ENCODE measurements at places on chromosomes 12 and 14.

GRCh38 chr14:76727384-76727783 lies 33.9 kb upstream of the VASH1 start:
- no peak for DNase-seq

DNA sequence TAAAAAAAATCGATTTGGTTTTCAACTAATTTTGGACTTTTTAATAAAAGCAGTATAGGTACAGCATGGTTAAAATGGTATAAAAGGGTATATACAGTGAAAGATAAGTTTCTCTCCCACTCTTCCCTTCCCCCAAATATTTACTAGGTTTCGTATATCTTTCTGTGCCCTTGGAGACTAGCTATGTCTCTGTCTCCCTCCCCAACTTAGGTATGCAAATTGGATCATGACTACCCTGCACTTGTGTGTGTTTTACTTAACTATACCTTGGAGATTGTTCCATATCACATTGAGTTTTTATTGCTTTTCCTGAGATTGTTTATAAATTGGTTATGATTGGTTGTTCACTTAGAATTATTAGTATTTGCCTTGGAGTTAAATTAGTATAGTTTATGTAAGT lies 19.4 kb downstream of the AEBP2 start:
- DNase-seq, result no peak

GRCh38 chr14:104158827-104159798 lies 20.7 kb downstream of the KIF26A start:
- DNase-seq, result peak; percentile 89

GRCh38 chr12:14960548-14961465 lies 594 bp downstream of the ARHGDIB start:
- no peak for DNase-seq

DNA sequence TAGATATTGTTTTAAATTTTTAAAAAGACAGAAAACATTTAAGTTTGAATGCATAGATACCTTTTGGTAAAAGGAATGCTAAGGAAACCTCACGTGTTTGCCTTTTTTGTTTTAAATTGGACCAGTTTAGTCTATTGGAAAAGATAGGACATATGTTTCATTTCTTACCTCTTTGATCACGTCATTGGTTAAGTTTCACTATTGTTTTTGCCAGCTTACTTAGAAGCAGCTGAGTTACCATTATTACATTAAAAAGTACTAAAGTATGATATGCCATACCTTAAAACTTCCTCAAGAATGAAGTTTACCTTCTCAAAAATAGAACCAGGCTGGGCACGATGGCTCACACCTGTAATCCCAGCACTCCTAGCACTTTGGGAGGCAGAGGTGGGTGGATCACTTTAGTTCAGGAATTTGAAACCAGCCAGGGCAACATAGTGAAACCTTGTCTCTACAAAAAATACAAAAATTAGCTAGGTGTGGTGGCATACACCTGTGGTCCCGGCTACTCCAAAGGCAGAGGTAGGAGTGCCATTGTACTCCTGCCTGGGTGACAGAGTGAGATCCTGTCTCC lies 54.4 kb downstream of the SRGAP1 start:
- no peak for DNase-seq

DNA sequence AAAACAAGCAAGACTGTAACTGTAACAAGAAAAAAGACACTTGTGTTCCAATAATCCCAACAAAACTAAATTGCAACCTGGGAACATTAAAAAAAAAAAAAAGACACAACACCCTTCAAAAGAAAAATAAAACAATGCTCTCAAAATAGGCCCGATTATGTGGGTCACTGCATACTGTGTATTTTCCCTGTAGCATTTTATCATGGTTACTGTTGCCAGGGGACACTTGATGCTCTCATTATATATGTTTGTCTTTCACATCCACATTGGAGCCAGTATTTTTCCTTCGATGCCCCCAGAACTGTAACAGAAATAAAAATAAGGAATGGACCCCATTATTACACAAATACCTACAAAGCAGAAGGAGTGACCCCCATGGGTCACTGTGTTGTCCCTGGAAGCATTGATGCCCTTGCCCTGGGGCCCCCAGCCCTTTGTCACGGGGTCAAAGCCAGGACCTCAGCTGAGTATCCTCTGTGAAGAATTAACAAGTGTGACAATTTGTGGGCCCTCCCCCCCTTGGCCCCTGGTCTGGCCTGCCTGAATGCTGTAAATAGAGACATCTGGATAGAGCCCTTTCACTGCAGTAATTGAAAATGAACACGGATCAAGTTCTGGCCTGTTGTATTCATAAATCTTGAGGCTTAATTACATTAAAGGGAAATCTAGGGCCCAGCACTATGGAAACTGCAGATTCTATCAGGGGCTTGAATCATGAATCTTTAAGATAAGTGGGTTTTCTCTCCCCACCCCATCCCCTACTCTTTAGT lies 72.8 kb downstream of the C12orf42 start:
- DNase-seq, result peak; percentile 23

DNA sequence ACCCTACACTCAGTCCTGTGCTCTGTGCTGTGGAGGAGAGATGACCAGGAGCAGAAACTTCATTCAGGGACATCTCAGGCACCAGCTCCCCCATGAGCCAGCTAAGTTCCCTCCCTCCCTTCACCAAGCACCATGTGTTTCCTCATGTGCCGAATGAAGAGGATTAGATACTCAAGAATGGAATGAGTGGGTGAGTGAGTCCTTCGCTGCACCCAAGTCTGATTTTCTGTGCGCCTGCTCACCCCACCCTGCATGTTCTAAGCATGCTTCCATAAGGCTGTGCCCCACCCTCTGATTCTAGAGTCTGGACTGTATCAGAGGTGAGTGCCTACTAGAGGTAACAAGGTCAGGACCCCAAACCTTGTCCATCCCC lies 12.1 kb downstream of the SERPINA5 start:
- no peak for DNase-seq

- DNase-seq, result no peak
Measured at GRCh38 chr14:101074196-101075024, 170.9 kb upstream of the RTL1 start.

GRCh38 chr14:95695913-95696312 lies 9.7 kb downstream of the TCL1B start:
- no peak for DNase-seq

- no peak for DNase-seq
Measured at GRCh38 chr12:127411166-127411915, 855.6 kb upstream of the TMEM132C start.
